ENCODE measurements at places on chromosomes 11 and 22.

- no peak for DNase-seq
Measured at GRCh38 chr11:1819074-1819473, 15.7 kb upstream of the SYT8 start.

DNA sequence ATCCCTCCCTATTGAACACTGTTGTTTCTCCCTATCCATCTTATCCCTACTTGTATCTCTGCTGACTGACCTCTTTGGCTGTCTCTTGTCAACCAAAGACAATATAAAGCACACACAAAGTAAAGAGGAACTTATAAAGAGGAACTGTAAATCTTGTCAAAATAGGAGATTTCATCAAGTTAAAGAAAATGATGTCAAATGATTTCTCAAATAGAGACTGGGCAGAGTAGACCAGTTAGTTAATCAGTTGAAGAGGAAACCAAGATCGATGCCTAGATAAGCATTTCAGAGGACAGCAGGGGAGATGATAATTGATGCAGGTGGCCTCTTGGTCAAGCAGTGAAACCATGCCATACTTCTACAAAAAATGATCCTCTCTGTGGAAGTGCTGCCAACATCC is 22.7 kb downstream of the KCNQ1OT1 start:
- DNase-seq, result no peak

DNA sequence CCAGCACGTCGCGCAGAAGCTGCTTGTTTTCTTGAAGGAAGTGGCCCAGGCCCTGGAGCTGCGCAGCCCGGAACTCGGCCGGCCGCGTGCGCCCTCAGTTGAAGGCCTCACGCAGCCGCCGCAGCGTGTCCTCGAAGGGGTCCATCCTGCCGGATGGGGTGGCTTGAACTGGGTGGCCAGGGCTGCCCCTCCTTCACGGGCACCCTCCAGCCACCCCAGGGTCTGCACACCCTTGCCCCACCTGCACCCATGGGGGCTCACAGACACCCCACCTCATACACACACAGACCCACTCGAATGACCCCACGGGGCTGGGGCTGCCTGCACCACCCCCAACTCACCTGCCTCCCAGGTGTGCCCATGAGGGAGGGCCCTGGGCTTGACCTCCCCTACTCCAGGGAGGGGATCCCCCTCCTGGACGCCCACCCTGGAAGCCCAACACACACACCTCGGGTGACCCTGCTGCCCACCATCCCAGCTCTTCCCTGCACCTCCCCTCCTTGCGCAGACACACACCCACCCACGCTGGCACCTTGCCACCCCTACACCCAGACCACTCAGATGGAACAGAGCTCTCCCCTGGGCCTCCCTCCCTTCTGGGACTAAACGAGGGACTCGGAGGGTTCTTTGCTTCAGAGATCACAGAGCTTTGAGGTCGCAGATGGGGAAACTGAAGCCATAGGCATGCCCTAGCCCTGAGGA is 6.8 kb downstream of the ALDH3B2 start:
- no peak for DNase-seq

- DNase-seq, result no peak
Measured at GRCh38 chr11:131430473-131431208, 60.2 kb downstream of the NTM start.

- no peak for DNase-seq
Measured at GRCh38 chr11:18229501-18229900, 7.1 kb downstream of the SAA4 start.

GRCh38 chr11:131038597-131038996 is 122.3 kb upstream of the SNX19 start:
- no peak for DNase-seq

DNA sequence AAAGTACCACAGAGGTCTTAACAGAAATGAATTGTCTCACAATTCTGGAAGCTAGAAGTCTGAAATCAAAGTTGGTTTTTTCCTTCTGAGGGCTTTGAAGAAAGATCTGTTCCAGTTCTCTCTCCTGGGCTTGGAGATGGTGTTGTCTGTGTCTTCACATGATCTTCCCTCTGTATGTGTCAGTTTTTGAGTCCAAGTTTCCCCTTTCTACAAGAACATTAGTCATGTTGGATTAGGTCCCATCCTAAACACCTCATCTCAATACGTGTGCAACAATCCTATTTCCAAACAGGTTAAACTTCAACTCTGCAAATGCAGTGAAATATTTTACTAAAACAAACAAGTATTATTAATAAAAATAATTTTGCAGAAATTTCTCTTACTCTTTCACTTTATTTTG is 3.1 kb upstream of the PTS start:
- no peak for DNase-seq

DNA sequence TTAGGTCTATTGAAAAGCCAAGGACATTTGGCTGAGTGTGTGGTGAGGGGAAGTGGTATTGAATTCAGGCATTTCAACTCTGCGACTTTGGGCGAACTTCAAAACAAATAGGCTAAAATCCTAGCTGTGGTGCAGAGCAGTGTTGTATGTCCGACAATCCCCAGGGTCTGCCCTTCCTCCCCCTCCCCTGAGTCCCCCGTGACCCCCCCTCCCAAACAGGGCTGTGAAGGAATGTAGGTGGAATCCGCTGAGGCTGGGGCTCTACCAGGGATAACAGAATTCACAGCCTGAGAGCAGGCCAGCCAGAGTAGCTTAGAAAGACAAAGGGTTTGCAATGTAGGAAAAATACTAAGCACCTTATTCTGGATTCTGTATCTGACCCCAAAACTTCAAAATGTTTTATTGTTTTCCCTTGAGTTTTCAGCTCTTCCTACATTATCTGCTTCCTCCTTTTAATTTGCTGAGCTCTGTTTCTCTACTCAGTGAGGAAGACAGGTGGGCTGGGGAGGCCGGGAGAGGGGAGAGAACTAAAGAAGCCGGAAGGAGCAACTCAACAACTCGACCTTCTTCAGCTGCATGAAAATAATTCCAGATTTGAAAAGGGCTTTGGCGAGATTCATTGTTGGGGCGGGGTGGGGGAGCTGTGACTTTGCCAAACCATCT is 315.2 kb downstream of the BLID start:
- DNase-seq, result peak; percentile 61

Measured in mesothelial cell of epicardium (in vitro differentiated cells).